ENCODE measurements at places on chromosomes 5 and 9. TPM values are rescaled to one million over a fixed set of nuclear protein-coding genes. Genes with fewer than 3 reads are reported as not detected.

The PTPN3 gene
- 4.8 TPM for total RNA-seq

The FOXD4 gene
- 0.24 TPM for total RNA-seq

The ADGRD2 gene
- total RNA-seq, result not detected

The ZNF354B gene
- 7.0 TPM for total RNA-seq

DNA sequence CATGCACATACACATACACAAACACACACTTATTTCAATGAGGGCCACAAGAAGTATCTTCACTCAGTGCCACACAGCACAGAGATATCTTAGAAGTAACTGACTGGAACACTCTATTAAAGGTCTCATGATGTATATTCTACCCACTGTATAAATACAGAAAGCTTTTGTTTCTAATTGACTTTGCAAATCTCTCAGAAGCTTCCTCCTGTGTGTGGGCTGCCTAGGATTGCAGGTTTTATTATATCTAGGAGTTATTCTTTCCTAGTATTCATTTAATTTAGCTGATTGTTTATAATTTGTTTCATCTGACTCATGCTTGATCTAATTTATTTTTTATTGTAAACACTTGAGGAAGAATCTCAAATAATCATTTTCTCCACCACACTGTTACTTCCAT is 262.4 kb upstream of the ACTBL2 start:
- no peak overlapping the region for H3K4me3 ChIP-seq
- no peaks in the 10 kb centered on the region for H3K36me3 ChIP-seq
- H3K4me1 ChIP-seq, result peaks cover 26% of the 10 kb centered on the region
- no peak overlapping the region for H3K27ac ChIP-seq
- DNase-seq, result peak; percentile 61
- H3K27me3 ChIP-seq, result no peaks in the 10 kb centered on the region

DNA sequence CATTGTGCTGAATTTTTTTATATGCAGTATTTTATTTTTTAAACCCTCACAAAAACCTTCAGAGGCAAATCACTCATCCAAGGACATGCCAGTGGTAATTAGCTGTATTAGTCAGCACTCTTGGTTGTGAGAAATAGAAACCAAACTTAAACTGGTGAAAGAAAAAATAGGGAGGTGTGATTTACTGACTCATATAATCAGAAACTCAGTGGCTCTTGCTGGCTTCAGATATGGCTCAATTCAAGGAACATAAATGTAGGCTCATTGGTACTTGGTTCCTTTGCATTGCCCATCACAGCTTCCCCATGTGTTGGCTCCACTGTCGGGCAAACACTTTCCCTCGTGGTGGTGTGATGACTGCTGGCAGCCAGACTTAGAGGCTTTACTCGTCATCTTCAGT is 497.2 kb downstream of the MAT2B start:
- no peak overlapping the region for H3K4me3 ChIP-seq
- H3K27me3 ChIP-seq, result no peaks in the 10 kb centered on the region
- H3K4me1 ChIP-seq, result no peaks in the 10 kb centered on the region
- H3K27ac ChIP-seq, result no peak overlapping the region
- DNase-seq, result no peak
- H3K36me3 ChIP-seq, result no peaks in the 10 kb centered on the region

GRCh38 chr5:1734908-1735289 is 64.7 kb downstream of the MRPL36 start:
- H3K27ac ChIP-seq, result no peak overlapping the region
- no peaks in the 10 kb centered on the region for H3K36me3 ChIP-seq
- no peaks in the 10 kb centered on the region for H3K4me1 ChIP-seq
- no peak overlapping the region for H3K4me3 ChIP-seq
- peaks cover 8% of the 10 kb centered on the region for H3K27me3 ChIP-seq
- peak; percentile 37 for DNase-seq

DNA sequence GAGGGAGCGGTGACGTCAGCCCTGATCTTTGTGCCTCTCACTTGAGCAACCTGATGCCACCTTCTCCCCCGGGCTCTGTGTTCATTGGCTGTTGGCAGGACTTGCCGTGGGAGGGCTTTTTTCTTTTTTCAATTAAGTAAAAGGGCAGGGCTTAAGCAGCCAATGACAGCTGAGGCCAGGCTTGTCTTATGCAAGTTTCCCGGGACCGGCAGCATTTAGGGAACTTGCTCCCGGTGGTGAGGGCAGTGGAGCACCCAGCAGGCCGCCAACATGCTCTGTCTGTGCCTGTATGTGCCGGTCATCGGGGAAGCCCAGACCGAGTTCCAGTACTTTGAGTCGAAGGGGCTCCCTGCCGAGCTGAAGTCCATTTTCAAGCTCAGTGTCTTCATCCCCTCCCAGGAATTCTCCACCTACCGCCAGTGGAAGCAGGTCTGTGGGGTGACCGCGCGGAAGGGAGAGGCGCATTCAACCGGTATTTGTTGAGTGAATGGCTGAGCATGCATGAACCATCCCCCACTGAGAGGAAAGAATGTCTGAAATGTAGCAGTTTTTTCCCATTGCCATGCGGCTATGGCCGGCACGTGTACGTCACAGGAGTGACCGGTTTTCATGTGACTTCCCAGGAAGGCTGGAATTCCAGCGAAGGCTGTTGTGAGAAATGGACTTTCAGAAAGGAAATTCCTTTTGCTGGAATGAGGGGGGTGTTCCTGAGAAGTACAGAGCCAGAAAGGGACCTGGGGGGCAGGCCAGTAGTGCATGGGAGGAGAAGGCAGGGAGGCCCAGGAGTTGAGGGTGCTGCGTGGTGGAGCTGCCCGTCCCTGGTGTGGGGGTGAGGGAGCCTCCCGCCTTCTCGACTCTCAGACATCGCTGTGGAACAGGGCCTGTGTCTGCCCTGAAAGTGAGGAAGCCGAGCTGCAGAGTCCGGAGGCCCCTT is 29.0 kb downstream of the PTGES2 start:
- H3K27ac ChIP-seq, result peak overlapping the region; percentile 98
- peaks cover 52% of the 10 kb centered on the region for H3K36me3 ChIP-seq
- peak overlapping the region; percentile 41 for H3K4me3 ChIP-seq
- DNase-seq, result peak; percentile 89

DNA sequence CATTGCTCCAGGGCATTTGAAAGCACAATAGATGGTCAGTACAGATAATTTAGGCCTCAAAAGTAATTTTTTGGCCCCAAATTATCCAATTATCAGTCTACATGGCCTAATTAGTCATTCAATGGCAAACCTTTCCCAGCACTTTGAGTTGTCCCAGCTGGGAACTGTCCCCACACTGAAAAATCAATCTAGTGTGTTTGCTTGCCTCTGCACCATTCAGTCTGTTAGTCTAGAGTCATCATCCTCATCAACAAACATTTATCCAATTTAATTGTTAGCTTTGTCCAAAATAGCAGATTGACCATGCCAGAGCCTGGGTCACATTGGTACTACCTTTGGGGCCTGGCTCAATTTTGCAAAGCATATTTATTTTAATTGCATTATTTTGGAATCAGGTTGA is 13.9 kb downstream of the NR4A3 start:
- no peak for DNase-seq
- no peaks in the 10 kb centered on the region for H3K36me3 ChIP-seq
- no peaks in the 10 kb centered on the region for H3K27me3 ChIP-seq

The SLC36A3 gene
- total RNA-seq, result not detected

The INIP gene
- 73.3 TPM for total RNA-seq

The CDH10 gene
- not detected for total RNA-seq

DNA sequence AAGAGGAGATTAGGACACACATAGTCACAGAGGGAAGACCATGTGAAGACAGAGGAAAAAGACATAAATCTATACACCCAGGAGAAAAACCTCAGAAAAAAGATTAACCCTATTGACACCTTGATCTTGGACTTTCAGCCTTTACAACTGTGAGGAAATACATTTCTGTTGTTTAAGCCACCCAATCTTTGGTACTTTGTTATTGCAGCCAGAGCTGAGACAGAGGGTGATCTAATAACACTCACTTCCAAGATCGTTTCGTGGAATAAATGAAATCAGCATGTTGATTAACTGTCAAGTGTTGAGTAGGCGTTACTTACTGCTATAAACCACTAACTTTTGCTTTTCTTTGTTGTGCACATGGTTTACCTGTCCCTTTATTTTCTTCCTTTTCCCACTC is 361.2 kb upstream of the RIOK2 start:
- no peaks in the 10 kb centered on the region for H3K4me1 ChIP-seq
- no peaks in the 10 kb centered on the region for H3K36me3 ChIP-seq
- 0 out of 2 replicates have a peak, but pooled peaks cover 3% of the 10 kb centered on the region for H3K27me3 ChIP-seq
- H3K27ac ChIP-seq, result no peak overlapping the region
- no peak overlapping the region for H3K4me3 ChIP-seq

DNA sequence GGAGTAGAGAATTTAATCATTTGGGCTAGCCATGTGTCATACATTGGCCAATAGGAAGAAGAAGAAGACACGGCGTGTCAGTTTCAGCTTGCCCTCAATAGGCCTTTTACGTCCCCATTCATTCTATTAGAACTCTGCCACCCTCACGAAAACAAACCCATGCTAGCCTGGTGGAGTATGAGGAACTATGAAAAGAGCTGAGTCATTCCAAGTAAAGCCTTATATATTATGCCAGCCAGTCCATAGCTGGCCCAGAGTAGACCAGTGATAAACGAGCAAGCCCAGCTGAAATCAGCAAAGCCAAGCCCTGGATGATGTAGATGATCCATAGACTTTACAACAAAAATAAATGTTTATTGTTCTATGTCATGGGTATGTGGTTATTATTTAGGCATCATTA is 895.1 kb downstream of the TLE1 start:
- DNase-seq, result no peak
- H3K27ac ChIP-seq, result no peak overlapping the region
- H3K27me3 ChIP-seq, result no peaks in the 10 kb centered on the region
- no peaks in the 10 kb centered on the region for H3K36me3 ChIP-seq
- H3K4me3 ChIP-seq, result no peak overlapping the region
- no peaks in the 10 kb centered on the region for H3K4me1 ChIP-seq

- no peaks in the 10 kb centered on the region for H3K27me3 ChIP-seq
- no peak overlapping the region for H3K4me3 ChIP-seq
- DNase-seq, result no peak
- H3K36me3 ChIP-seq, result peaks cover 89% of the 10 kb centered on the region
Observed at GRCh38 chr9:127525401-127526188, 74.3 kb downstream of the LRSAM1 start.

GRCh38 chr9:138072161-138072842 is 194.7 kb downstream of the CACNA1B start:
- peaks cover 6% of the 10 kb centered on the region for H3K27me3 ChIP-seq
- H3K4me3 ChIP-seq, result no peak overlapping the region
- no peaks in the 10 kb centered on the region for H3K4me1 ChIP-seq
- no peak overlapping the region for H3K27ac ChIP-seq
- H3K36me3 ChIP-seq, result no peaks in the 10 kb centered on the region

The IRX1 gene
- total RNA-seq, result not detected

DNA sequence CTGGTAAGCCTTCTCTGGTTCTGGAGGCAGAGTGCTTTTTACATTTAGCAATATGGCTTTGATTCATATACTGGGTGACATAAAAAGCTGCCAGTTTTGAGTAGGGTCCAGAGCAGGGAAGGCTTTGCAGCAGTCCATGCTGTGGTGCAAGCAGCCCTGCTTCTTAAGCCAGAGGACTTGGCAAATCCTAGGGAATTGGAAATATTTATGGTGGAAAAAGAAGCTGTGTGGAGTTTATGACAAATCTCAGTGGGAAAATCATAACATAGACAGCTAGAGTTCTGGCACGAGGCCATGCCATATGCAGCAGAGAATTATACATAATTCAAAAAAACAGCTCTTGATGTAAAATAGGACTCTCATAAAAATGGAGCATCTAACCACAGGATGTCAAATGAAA is 536.4 kb downstream of the RASEF start:
- H3K27ac ChIP-seq, result no peak overlapping the region
- H3K4me3 ChIP-seq, result no peak overlapping the region
- H3K27me3 ChIP-seq, result no peaks in the 10 kb centered on the region
- no peak for DNase-seq
- H3K4me1 ChIP-seq, result no peaks in the 10 kb centered on the region

GRCh38 chr9:126642839-126643238 is 29.1 kb downstream of the LMX1B start:
- no peak for DNase-seq
- no peak overlapping the region for H3K4me3 ChIP-seq
- H3K36me3 ChIP-seq, result no peaks in the 10 kb centered on the region
- no peaks in the 10 kb centered on the region for H3K4me1 ChIP-seq
- no peak overlapping the region for H3K27ac ChIP-seq

DNA sequence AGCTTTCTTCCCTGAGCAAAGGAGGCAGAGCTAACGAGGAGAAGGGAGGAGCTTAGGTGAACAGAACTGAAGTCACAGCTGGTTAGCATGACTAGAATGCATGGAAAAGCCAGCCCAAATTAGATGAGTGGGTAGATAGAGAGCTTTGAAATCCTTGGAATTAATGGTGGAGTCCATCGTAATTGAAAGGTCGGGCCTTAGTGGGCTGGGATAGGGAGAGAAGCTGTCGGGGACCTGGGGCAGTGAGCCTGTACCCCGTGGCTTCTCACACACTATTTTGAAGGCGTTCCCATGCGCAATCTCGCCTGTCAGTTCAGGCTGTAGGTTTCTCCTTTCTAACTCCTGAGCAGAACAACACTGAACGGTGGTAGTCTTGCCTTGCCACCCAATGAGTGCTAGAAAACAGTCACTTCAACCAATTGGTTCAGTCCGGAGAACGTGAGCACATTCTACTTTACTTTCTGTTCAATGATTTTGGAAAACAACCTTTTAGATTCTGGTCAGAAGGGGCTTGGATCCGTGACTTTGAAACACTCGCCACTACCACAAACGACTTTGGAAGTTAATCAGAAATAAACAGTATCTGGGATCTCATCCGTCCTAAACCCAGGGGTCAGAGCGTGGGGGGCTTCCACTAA is 655 bp upstream of the RAI14 start:
- no peaks in the 10 kb centered on the region for H3K36me3 ChIP-seq
- H3K4me1 ChIP-seq, result 0 out of 2 replicates have a peak, but pooled peaks cover 7% of the 10 kb centered on the region
- no peak for DNase-seq

- H3K4me1 ChIP-seq, result peaks cover 6% of the 10 kb centered on the region
- no peak overlapping the region for H3K4me3 ChIP-seq
- H3K27ac ChIP-seq, result no peak overlapping the region
- no peaks in the 10 kb centered on the region for H3K27me3 ChIP-seq
Observed at GRCh38 chr5:166499447-166500240, 1791.8 kb upstream of the WWC1 start.

The DND1 gene
- total RNA-seq, result 0.16 TPM

The MARVELD2 gene
- total RNA-seq, result 0.13 TPM

- H3K4me3 ChIP-seq, result no peak overlapping the region
- H3K27me3 ChIP-seq, result no peaks in the 10 kb centered on the region
- H3K36me3 ChIP-seq, result no peaks in the 10 kb centered on the region
- H3K4me1 ChIP-seq, result no peaks in the 10 kb centered on the region
Observed at GRCh38 chr5:124206540-124206939, 539.9 kb downstream of the ZNF608 start.

- DNase-seq, result peak; percentile 7
- no peaks in the 10 kb centered on the region for H3K36me3 ChIP-seq
- no peaks in the 10 kb centered on the region for H3K27me3 ChIP-seq
- H3K4me3 ChIP-seq, result no peak overlapping the region
- peaks cover 4% of the 10 kb centered on the region for H3K4me1 ChIP-seq
- no peak overlapping the region for H3K27ac ChIP-seq
Observed at GRCh38 chr5:169656125-169656901, 19.2 kb downstream of the DOCK2 start.

- H3K27me3 ChIP-seq, result no peaks in the 10 kb centered on the region
- H3K4me1 ChIP-seq, result no peaks in the 10 kb centered on the region
- H3K36me3 ChIP-seq, result no peaks in the 10 kb centered on the region
Observed at GRCh38 chr9:69542942-69543704, 129.0 kb downstream of the APBA1 start.
